RPMI7951 (cell line): ENCODE measurements at places on chromosomes 3 and 15. TPM values are rescaled to one million over a fixed set of nuclear protein-coding genes. Genes with fewer than 3 reads are reported as not detected.

GRCh38 chr15:92033723-92034122, 180.2 kb downstream of the SLCO3A1 start:
- DNase-seq, result no peak

DNA sequence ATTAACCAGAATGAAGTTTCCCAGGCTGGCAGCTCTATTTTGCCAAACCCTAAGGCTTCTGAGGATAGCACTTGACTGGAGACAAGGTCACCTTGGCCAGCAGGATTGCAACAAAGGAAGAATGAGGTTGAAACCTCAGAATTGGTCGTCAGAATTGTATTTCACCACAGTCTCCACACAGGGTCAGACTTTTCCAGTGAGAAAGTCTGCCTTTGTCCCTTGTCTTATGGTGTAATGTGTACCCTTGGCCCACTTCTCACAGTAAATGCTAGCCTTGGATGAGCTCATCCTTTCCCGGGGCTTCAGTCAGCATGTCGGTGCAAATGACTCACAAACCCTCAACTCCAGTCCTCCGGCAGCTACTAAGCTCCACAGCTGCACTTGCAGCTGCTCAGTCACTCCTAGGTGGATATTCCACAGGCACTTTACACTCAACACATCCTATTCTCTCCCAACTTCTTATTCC, 19.7 kb downstream of the SSR3 start:
- DNase-seq, result peak; percentile 99

Gene TRPM1
- not detected in 2 replicates for total RNA-seq

GRCh38 chr15:66729331-66729951, 27.4 kb downstream of the SMAD6 start:
- DNase-seq, result no peak

Gene GOLGA6L4
- 0.68 and 0.72 TPM in 2 replicates for total RNA-seq

Gene SLC6A11
- total RNA-seq, result not detected in 2 replicates

Gene GOLGA8G
- not detected in 2 replicates for total RNA-seq

GRCh38 chr15:76191539-76192244, 119.6 kb downstream of the ETFA start:
- no peak for DNase-seq

- DNase-seq, result no peak
These were observed 3.9 kb downstream of the TOMM70 start for GRCh38 chr3:100396967-100397366.

Gene SNRPN
- 79.4 and 81.6 TPM in 2 replicates for total RNA-seq

Gene CKMT1B
- not detected in 2 replicates for total RNA-seq

DNA sequence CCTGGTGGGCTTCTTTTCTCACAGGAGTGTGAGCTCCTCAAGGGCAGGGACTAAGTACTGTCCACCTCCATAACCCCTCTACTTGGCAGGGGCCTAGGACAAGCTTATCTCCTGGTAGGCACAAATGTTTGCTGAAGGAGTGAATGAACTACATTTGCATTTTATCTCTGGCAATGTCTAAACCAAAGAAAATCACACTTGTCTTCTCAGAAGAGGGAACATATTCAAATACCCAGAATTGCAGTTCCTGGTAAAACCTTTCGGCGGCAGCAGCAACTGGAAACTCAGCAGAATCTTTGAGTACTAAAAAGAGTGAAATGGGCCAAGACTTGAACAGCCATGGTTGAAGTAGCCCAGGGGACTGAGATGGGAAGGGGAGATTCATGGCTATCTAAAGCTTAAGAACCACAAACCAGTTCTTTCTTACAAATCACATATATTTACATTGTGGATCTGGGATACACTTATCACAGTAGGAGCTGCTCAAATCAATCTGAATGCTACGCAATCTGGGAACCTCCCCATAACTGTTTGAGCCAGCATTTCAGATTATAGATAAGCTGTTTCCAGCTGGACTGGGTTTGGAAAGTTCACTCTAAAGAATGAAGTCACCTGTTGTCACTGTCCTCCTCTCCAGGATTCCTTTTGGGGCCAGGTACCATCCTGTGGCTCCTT, 18.7 kb upstream of the PTPN9 start:
- DNase-seq, result no peak

Gene ADAMTSL3
- not detected in 2 replicates for total RNA-seq

- DNase-seq, result no peak
These were observed 31.8 kb upstream of the PSMD6 start for GRCh38 chr3:64055076-64055475.

DNA sequence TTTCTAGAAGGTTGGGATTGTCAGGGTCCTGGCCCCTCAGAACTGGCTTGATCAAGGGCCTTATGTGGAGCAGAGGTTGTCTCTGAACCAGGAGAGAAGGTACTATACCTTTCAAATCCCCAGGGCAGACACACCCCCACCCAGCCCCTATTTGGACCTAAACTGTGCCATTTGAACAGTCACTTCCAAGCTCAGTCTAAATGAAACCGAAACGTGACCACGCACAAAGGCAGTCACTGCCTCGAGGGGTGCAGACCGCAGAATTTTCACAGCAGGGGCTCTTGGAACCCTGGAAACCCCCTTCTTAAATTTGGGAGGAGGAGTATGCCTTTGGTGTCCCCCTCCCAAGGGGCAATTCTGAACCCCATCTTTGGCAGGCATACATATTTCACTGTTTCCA, 53.7 kb downstream of the GRIP2 start:
- DNase-seq, result no peak

GRCh38 chr15:64263567-64263966, 92.4 kb downstream of the CSNK1G1 start:
- DNase-seq, result no peak

Gene CAMKV
- total RNA-seq, result not detected in 2 replicates

GRCh38 chr3:126908752-126909275, 74.1 kb upstream of the PLXNA1 start:
- DNase-seq, result peak; percentile 92

Gene FBXO40
- under 0.01 TPM in 2 replicates for total RNA-seq

DNA sequence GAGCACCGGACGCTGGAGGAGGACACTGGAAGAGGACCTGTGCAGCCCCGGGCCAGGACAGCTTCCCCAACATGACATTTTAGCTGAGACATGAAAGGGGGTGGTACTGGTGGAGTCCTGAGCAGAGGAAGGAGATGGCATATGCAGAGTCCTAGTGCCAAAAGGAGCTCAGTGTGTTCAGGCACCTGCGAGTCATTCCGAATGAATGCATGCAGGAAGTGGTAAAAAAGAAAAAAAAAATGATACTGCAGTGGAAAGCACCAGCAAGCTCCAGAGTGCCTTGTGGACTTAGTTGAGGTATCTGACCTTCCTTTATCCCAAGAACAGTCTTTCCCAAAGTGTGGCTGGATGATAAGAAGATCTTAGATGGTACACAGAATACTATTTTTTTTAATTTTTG, 6.6 kb upstream of the ZNF148 start:
- peak; percentile 14 for DNase-seq

Gene CLDN18
- total RNA-seq, result not detected in 2 replicates

Gene ROPN1
- 1.3 TPM in 1 of 2 replicates, not detected in the other for total RNA-seq

Gene LZTFL1
- 26.5 and 38.3 TPM in 2 replicates for total RNA-seq

Gene HEXA
- 89.2 and 128 TPM in 2 replicates for total RNA-seq

Gene SNX22
- total RNA-seq, result 0.12 and 0.29 TPM in 2 replicates

Gene NPAP1
- total RNA-seq, result not detected in 2 replicates

DNA sequence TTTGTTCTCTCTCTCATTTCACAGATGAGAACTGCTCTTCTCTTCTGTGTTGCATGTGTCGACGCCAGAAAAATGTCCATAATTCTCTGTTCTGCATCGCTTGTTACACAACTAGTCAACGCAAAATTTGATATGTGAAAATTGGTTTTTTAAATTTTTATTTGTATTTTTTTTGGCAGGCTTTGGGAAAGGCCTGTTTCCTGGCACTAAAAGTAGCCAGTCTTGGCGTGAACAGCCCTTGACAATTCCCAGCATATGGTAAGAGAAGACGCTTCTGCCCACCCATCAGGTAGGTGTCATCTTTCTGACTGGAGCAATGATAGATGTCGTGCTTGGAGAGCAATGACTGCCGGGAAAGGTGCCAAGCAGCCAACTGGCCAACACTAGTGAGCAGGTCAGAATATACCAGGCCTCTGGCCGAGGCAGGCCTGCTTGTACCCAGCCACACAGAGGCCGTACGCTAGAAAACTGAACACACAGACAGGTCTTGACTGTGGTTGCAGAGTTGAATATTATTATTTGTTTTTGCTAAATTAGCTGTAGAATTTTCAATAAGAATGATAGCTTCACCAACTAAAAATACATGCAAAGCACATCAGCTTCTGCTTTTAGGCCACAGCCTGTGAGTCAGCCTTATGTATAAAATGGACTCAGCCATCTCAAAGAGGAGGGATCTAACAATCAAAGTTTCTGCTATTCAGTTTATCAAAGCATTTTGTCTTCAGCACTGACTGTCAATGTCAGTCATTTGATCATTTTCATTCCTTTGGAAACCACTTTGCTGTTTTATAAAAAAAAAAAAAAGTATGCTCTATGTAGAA, 837.5 kb downstream of the MCTP2 start:
- DNase-seq, result peak; percentile 7

Gene RBMS3
- total RNA-seq, result 12.6 and 22.8 TPM in 2 replicates

Gene SNTN
- not detected in 2 replicates for total RNA-seq
